ENCODE measurements at places on chromosomes 7 and 10.
A peak's percentile ranks its signal among the peaks of the same experiment; 100 is the strongest.

DNA sequence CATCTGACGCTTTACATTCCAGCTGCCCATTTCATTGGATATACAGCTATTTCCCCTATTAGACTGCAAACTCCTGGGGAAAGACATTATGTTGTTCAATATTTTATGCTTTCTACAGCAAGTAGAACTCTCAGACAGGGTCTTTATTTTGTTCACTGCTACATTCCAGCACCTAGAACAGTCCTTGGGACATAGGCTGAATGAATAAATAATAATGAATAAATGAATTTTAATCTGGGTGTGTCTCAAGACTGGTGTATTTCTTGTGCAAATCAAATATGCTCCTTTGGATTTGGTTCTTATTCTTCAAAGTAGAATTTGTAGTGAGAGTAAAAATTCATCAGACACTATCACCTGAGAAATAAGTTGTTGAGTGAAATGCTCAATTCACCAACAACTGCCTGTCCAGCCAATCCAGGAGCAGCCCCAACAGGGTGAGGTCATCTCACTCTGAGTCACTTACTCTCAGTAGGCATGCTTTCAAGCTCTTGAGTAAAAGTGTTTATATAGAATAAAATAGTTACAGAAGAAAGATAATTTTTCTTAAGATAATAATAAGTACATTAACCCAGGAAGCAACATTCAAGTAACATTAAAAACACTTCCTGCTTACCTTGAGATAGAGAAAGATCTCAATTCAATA is 287.5 kb upstream of the NPVF start:
- no peak for DNase-seq

DNA sequence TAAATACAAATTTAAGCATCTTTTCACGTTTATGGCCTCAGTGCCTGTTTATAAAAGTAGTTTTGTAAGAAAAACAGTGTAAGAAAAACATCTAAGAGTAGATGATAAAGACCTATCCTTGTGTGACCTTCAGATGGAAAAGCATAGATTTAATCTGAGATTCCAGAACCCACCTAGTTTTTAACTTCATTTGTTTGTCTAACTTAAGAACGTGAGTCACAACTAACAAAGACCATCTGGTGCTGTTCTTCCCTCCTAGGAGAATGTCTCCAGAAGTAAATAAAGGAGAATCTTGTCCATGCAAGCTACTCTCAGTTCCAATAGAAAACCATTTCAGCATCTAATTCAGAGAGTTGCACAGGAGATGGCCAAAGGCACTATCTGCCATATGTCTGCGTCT is 265.4 kb upstream of the C7orf33 start:
- DNase-seq = no peak

GRCh38 chr10:88541116-88541626 is 41.9 kb downstream of the RNLS start:
- no peak for DNase-seq

- DNase-seq = no peak
These were observed 42.4 kb downstream of the CRCP start for GRCh38 chr7:66157060-66157459.

DNA sequence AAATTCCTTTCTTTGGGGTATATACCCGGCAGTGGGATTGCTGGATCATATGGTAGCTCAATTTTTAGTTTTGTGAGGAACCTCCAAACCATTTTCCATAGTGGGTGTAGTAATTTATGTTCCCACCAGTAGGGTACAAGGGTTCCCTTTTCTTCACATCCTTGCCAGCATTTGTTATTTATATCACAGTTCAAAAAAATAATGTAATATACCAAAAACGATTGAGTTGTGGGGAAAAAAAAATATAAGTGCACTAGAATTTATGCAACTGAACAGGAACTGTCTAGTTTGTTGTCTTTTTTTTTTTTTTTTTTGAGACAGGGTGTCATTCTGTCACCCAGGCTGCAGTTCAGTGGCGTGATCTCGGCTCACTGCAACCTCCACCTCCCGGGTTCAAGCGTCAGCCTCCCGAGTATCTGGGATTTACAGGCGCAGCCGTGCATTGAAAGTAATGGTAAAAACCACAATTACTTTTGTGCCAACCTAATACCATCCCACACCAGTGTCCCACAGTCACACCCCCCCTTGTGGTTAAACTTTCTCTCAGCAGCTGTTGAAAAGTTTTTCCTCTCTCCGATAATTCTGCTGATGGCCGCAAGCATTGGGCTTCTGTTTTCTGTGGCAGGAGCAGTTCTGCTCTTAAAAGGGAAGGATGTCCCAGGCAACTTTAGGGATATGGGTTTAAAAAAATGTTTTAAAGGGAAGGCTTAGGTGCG is 6.8 kb upstream of the LAT2 start:
- DNase-seq = no peak

DNA sequence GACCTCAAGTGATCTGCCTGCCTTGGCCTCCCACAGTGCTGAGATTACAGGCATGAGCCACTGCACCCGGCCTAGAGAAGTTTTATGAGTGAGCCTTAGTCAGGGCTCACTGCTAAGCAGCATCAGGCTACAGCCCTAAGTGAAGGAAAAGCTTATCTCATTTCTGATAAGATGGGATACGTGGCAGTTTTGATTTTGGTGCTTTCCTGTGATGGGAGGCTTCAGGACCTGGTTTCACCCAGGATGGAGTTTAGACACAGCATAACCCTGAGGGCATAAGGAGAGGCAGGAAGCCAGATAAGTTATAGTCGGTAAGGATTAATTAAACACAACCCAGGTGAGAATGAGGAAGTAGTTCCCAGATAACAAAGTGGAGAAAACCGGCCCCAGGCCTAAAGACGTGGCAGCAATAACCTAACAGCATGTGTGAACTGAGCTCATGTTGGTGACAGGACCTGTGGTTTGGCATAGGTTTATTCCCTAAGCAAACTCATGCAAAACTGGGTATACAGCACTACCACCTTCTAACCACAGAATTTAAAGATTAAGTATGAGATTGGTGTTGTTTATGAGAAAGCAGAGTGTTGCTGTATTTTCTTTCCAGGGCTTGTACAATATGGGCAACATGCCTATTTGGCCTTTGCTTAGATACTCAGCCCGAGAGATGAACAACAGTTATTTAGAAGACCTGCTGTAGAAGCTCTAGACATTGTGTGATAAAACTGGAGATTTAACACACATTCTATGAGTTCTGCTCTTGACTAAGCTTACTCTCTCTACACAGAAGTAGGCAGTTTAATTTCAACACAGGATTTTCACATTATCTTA is 119.4 kb downstream of the COL28A1 start:
- no peak for DNase-seq

DNA sequence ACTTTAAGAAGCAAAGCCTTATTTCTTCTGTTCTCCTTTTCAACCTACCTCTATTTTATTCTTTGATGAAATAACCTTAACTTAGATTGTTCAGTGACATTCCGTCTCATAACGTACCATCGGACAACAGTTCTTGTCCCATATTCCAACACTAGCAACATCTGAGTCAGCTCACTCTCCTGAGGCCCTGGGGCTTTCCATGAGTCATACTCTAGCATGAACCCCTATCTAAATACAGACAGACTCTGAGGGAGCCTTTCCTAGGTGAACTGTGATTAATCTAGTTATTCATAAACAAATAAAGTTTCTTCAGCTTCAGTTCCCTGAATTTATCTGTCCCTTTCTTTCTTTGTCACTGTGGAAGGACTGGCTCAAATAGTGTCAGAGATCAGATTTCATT is 168.7 kb upstream of the LYZL1 start:
- no peak for DNase-seq

GRCh38 chr10:123462756-123463155 is 203.4 kb upstream of the GPR26 start:
- DNase-seq = no peak

DNA sequence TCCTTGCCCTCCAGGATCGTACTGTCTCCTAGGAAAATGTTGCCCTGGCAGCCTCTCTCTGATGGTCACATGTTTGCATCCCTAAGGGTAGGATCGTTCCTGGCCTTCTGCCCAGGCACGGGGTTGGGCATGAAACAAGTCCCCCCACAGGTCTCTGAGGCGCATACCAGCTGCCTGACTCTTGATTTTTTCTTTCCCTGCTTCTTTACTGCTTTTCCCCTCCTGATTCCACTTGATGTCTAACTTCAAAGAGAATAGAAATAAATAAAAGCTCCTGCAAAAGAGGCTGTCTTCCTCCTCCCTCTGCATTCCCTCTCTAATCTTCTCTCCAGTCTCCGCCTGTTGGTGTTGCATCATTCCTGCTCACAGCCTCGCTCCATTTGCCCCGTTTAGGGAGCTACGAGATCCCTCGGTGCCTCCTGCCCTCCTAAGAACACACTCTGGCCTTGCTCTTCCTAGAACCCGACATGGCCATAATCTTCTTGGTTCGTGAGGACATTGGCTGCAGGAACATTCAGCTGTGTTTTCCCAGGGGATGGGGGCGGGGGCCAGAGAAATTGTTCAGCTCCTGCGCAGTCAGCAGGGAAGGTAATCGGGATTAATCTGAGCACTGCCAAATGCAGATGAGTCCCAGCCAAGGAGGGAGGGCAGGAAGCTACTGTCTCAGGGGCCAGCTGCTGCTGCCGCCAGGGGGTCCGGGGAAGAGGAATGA is 26.0 kb downstream of the LEP start:
- DNase-seq = peak; percentile 54

- no peak for DNase-seq
These were observed 1148.0 kb upstream of the CELF2 start for GRCh38 chr10:9869606-9870176.

- peak; percentile 67 for DNase-seq
These were observed 3.4 kb downstream of the PRKAG2 start for GRCh38 chr7:151873402-151873965.

DNA sequence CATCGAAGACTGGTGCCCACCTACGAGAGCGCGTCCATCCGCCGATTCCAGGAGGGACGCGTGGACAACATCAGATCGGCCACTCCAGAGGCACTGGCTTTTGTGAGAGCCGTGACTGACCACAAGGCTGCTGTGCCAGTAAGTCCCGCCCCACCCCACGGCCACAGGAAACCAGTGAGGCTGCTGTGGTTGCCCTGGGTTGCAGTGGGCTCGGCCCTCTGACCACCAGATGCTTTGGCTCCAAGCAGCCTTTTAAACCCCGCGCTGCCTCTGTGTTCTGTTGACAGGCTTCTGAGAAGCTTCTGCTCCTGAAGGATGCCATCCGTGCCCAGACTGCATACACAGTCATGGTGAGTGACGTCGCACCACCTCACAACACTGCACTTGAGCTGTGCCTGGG is 24.4 kb upstream of the C10orf53 start:
- DNase-seq = no peak

DNA sequence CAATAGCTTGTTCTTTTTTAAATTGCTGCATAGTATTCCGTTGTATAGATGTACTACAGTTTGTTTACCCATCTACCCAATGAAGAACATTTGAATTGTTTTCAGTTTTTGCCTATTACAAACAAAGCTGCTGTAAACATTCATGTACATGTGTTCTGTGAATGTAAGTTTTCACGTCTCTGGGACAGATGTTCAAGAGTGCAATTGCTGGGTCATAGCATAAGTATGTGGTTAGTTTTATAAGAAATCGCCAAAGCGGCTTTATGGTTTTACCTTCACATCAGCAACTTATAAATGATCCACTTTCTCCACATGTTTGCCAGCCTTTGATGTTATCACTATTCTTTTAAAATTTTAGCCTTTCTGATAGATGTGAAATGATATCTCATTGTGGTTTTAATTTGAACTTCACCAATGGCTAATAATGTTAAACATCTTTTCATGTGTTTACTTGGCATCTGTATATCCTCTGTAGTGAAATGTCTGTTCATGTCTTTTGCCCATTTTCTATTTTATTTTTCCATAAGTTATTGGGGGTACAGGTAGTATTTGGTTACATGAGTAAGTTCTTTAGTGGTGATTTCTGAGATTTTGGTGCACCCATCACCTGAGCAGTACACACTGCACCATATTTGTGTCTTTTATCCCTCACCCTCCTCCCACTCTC is 73.5 kb downstream of the TBXAS1 start:
- DNase-seq = no peak

DNA sequence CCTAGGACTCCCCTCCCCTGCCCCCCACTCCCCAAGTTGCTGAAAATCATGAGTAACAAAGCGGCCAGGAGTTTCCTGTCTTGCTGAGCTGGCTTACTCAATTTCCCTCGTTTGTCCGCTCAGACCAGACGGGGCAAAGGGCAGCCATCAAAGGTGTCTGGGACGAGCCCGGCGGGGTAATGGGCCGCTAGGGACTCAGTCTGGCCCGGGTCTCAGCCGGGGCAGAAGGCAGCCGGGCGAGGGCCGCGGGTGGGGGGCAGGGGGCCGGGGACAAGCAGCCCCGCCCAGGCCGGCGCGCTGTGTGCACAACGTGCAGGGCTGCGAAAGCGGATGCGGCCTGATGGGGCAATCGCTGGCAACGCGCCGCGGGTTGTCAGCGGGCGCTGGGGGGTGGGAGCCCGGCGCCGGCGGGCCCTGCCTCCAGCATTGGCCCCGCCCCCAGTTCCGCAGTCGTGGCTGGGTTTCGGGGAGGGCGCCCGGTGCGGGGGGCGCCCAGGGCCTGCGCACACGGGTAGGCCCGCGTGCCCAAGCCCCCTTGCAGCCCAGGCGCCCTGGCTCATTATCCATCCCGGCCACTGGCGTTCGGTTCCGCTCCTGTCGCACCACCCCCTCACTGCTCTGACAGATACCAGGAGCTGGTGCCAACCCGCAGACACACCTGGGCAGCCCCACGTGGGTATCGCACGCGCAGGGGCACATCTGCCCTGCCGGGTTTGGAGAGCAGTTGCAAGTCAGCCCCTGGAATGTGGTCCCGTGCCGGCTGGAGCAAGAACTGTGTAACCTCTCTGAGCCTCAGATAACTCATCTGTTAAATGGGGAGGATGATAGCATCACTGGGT is 35.1 kb downstream of the DNAJB12 start:
- DNase-seq = peak; percentile 95

GRCh38 chr7:1246871-1247526 is 14.3 kb downstream of the UNCX start:
- no peak for DNase-seq

DNA sequence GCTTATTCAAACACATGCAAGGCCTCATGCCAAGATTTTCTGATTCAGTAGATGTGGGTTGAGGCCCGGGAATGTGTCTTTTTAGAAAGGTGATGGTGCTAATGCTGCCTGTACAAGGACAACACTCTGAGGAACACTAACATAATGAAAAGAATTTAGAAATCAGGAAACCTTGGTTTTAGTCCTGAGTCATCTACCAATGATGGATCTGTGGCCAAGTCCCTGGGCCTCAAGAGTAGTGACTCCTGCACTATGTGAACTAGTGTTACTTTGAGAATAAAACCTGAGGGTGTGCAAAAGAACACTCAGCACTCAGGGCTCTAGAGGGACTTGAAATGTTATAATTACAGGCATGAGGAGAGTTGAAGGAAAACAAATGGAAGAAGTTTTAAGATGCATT is 741.7 kb upstream of the GALNT17 start:
- DNase-seq = no peak
